Heart left ventricle (tissue), 16 donors: ENCODE measurements at places on chromosomes 7 and 10. TPM values are rescaled to one million over a fixed set of nuclear protein-coding genes. Genes with fewer than 3 reads are reported as not detected.

GRCh38 chr10:73625004-73625883, 16.0 kb downstream of the MYOZ1 start:
- DNase-seq: peak; percentile 66
- H3K36me3 ChIP-seq: no peaks in the 10 kb centered on the region
- H3K27me3 ChIP-seq: no peaks in the 10 kb centered on the region
- H3K4me3 ChIP-seq: peak overlapping the region; percentile 78
- H3K27ac ChIP-seq: peak overlapping the region; percentile 86

- H3K4me1 ChIP-seq: no peaks in the 10 kb centered on the region
- H3K36me3 ChIP-seq: no peaks in the 10 kb centered on the region
- no peak overlapping the region for H3K27ac ChIP-seq
- no peak for DNase-seq
- no peak overlapping the region for H3K4me3 ChIP-seq
- no peaks in the 10 kb centered on the region for H3K27me3 ChIP-seq
Observed at GRCh38 chr7:123958186-123958703, 33.2 kb downstream of the SPAM1 start.

GRCh38 chr10:35232527-35232926, 103.8 kb upstream of the CCNY start:
- H3K27ac ChIP-seq: no peak overlapping the region
- H3K4me3 ChIP-seq: no peak overlapping the region
- no peaks in the 10 kb centered on the region for H3K4me1 ChIP-seq
- no peak for DNase-seq
- H3K36me3 ChIP-seq: no peaks in the 10 kb centered on the region
- no peaks in the 10 kb centered on the region for H3K27me3 ChIP-seq

GRCh38 chr10:73655990-73656298, at the start of gene SYNPO2L:
Gene SYNPO2L (minus strand): TSS chr10:73656029. CDS start chr10:73655922, 107 bp downstream.
- no peaks in the 10 kb centered on the region for H3K27me3 ChIP-seq
- peaks cover 30% of the 10 kb centered on the region for H3K4me1 ChIP-seq
- H3K27ac ChIP-seq: peak within 1 kb of the TSS; percentile 93
- H3K4me3 ChIP-seq: peak within 1 kb of the TSS; percentile 55
- peak; percentile 73 for DNase-seq

GRCh38 chr10:107616031-107616430, 451.5 kb upstream of the SORCS1 start:
- H3K27ac ChIP-seq: no peak overlapping the region
- H3K4me1 ChIP-seq: no peaks in the 10 kb centered on the region
- H3K4me3 ChIP-seq: no peak overlapping the region
- no peak for DNase-seq

DNA sequence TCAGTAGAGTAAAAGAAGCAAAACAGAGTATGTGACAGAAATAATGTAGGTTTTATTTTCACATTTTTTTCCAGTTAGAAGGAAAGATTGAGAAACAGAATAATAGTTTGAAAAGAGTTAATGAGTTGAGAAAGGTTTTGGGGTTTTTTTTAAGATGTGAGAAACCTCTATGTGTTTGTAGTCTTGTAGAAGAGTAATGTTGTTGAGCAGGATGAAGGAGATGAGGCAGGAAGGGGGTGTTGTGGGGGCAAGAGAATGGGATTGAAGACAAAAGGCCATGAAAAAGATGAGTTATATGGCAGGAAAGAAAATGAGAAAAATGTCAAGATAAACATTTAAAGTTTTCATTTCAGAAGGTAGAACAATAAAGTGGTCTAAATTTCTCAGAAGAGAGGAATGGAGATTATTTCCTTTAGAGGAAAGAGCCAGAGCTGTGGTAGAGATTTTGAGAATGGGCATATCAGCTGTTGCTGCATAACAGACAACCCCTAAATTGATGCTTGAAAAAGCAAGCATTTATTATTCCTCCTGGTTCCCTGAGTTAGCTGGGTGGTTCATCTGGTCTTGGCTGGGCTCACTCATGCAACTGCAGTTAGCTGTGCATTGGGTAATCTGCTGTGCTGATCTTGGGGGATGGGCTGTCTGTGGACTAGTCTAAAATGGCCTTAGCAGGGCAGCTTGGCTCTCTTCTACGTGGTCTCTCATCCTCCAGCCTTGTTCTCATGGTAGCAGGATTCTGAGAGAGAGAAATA, 27.1 kb downstream of the PCGF5 start:
- H3K4me3 ChIP-seq: no peak overlapping the region
- H3K27me3 ChIP-seq: no peaks in the 10 kb centered on the region
- no peak for DNase-seq
- no peak overlapping the region for H3K27ac ChIP-seq
- H3K36me3 ChIP-seq: peaks cover 33% of the 10 kb centered on the region

DNA sequence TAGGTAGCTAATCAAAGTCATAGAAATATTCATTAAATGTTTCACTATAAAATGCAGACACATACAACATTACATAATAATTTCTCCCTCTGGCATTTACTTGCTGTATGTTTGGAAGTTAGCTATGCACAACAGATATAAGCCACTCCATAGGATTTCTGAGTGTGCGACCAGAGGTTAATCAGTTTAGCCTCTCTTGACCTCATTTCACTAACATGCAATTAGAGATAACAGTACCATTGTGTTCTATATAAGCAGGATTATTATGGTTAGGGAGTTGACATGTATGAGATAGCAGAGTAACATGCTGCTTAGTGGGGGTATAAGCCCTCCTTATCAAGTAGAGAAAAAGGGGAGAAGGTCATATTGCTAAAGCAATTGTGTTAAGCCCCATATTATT, 26.4 kb downstream of the GLUD1 start:
- no peaks in the 10 kb centered on the region for H3K4me1 ChIP-seq
- H3K36me3 ChIP-seq: peaks cover 99% of the 10 kb centered on the region
- H3K4me3 ChIP-seq: no peak overlapping the region
- no peak overlapping the region for H3K27ac ChIP-seq

TMEM130 gene
- not detected for total RNA-seq

CLCN1 gene
- total RNA-seq: not detected

IGF2BP3 gene
- 1.1 TPM for total RNA-seq
